ENCODE measurements at places on chromosomes 5 and 9. TPM values are rescaled to one million over a fixed set of nuclear protein-coding genes. Genes with fewer than 3 reads are reported as not detected.
A peak's percentile ranks its signal among the peaks of the same experiment; 100 is the strongest.

The DNAJC25 gene
- 2.7 TPM for polyA plus RNA-seq

The TIMD4 gene
- not detected for polyA plus RNA-seq

The PPP2R2B gene
- 20.0 TPM for polyA plus RNA-seq

The UNC5A gene
- 11.1 TPM for polyA plus RNA-seq

The PRRX2 gene
- 9.2 TPM for polyA plus RNA-seq

The SPINK4 gene
- not detected for polyA plus RNA-seq

The CTXN3 gene
- polyA plus RNA-seq = not detected

The PSAT1 gene
- polyA plus RNA-seq = 233 TPM

The P4HA2 gene
- polyA plus RNA-seq = 9.3 TPM

The DNAI1 gene
- polyA plus RNA-seq = 0.54 TPM

DNA sequence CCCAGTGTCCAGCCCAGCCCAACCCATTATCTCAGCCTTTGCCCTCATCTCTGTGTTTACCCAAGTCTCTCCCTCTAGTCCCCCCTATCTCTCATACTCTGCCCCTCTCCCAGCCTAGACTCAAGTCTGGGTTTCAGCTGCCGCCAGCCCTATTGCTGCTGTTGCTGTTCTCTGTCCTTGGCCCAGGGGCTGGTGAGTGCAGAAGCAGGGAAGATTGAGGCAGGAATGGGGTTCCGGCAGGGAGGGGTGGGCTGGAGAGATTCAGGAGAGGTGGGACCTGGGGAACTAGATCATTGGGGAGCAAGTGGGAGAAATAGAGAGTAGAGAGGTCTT is 702 bp downstream of the TMEM8B start:
- H3K36me3 ChIP-seq = no peaks in the 10 kb centered on the region
- no peaks in the 10 kb centered on the region for H3K27me3 ChIP-seq
- H3K27ac ChIP-seq = no peak overlapping the region
- peaks cover 2% of the 10 kb centered on the region for H3K4me1 ChIP-seq
- peak overlapping the region; percentile 51 for H3K4me3 ChIP-seq

GRCh38 chr5:143749581-143750205 is 62.3 kb upstream of the HMHB1 start:
- H3K4me3 ChIP-seq = no peak overlapping the region
- no peaks in the 10 kb centered on the region for H3K36me3 ChIP-seq
- H3K4me1 ChIP-seq = no peaks in the 10 kb centered on the region

DNA sequence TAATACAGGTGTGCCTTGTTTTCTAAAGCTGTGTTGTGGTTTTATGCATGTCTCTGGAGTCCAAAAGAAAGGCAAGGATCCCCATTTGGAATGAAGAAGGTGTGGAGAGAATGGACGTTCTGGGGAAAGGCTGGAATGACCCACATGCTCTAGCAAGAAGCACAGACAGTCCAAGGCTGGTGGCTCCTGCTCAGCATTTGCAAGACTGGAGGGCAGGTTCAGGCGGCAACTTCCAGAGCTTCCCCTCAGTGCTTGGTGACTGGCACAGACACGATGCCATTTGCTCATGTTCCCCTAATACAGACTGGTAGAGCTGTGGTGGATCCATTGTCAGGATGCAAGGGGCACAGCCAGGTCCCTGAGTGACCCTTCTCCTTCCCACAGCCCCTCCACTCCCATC is 8.2 kb downstream of the SLC22A4 start:
- H3K4me1 ChIP-seq = peaks cover 2% of the 10 kb centered on the region
- no peak overlapping the region for H3K4me3 ChIP-seq
- DNase-seq = no peak
- no peaks in the 10 kb centered on the region for H3K36me3 ChIP-seq

DNA sequence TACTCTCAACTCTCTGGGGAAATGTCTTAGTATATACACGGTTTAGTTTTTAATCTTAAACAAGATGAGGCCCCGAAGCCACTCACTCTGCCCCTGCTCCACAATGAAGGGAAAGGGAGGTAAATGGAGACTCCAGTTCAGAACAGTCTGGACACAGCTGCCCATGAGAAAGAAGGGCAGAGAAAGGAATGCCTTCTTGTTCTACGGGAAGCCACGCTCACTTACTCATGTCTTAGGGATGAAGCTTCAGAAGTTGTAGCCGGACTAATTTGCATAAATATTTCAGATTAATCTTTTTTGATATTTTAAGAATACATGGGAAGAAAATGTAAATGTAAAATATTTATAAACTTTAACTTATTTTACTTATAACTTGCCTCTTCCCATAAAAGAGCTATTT is 94.0 kb downstream of the COL23A1 start:
- no peaks in the 10 kb centered on the region for H3K36me3 ChIP-seq
- H3K27ac ChIP-seq = no peak overlapping the region
- no peaks in the 10 kb centered on the region for H3K27me3 ChIP-seq
- H3K4me3 ChIP-seq = no peak overlapping the region
- no peaks in the 10 kb centered on the region for H3K4me1 ChIP-seq

DNA sequence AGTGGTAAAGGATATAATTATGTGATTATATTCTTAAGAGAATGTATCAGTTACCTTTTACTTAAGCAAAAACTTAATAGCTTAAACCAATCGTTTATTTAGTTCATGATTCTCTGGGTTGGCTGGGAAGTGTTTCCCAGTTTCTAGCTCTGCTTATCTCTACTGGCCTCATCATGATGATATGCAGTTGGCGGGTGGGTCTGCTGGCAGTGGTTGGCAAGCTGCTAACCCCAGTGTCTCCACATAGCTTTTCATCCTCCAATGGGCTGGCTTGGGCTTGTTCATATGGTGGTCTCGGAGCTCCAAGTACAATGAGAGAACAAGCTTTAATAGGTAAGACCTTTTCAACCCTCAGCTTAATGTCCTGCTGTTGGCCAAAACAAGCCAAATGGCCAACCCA is 43.8 kb downstream of the ABLIM3 start:
- no peak overlapping the region for H3K4me3 ChIP-seq
- H3K36me3 ChIP-seq = no peaks in the 10 kb centered on the region
- no peaks in the 10 kb centered on the region for H3K4me1 ChIP-seq
- H3K27me3 ChIP-seq = no peaks in the 10 kb centered on the region

- no peak overlapping the region for H3K27ac ChIP-seq
- no peak for DNase-seq
- no peak overlapping the region for H3K4me3 ChIP-seq
- H3K36me3 ChIP-seq = no peaks in the 10 kb centered on the region
These were observed 401.9 kb upstream of the PDE4D start for GRCh38 chr5:60295423-60295822.

DNA sequence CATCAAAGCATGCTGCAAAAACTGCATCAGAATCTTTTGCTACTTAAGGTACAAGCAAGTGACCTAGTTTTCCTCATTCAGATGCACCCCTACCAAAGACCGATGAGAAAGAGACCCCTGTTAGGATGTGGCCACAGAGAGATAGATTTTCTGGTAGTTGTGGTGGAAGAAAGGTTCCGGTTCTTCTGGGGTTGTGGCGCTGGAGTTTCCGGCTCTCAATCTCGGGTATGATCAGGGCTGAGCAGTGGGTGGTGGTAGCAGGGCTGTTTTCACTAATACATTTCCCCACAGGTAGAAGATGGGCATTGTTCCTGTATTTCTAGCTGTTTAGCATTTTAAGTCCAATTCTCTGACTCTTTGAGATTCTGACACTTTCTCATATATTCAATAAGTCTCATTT is 58.4 kb downstream of the PCSK1 start:
- no peak overlapping the region for H3K4me3 ChIP-seq
- no peak overlapping the region for H3K27ac ChIP-seq
- H3K36me3 ChIP-seq = no peaks in the 10 kb centered on the region
- DNase-seq = no peak

DNA sequence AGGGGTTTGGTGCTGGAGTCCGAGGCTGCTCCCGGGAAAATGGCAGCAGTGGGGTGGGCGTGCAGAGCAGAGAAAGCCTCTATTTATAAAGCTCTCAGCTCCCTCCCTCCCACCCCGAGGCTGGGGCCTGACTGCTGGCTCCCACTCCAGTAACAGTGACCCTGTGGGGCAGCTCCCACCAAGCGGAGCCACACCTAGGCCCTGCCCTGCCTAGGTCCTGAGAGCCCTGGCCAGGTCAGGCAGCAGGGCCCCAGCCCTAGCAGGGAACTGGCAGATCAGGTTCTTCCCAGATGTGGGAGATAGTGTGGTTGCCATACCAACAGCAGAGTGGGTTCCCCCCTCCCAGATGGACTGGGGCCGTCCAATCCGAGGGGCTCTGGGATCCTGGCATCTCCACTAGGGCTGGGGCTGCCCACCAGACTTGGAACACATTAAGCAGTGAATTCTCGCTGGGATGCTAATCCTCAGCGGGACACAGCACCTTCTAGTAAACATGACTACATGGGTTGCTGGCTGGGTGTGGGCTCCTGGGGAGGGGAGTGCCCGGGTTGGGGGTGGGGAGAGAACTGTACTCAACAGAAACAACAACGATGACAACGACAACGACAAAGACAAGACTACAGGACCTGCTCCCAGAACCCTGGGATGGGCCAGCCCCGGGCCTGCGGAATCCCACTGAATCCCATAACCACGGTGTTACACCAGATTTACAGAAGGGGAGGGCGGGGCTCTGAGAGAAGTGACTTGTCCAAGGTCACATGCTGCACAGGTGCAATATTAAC is 1.5 kb downstream of the SH3GLB2 start:
- DNase-seq = no peak
- peak overlapping the region; percentile 32 for H3K27ac ChIP-seq
- no peaks in the 10 kb centered on the region for H3K4me1 ChIP-seq
- H3K36me3 ChIP-seq = no peaks in the 10 kb centered on the region
- H3K27me3 ChIP-seq = no peaks in the 10 kb centered on the region

DNA sequence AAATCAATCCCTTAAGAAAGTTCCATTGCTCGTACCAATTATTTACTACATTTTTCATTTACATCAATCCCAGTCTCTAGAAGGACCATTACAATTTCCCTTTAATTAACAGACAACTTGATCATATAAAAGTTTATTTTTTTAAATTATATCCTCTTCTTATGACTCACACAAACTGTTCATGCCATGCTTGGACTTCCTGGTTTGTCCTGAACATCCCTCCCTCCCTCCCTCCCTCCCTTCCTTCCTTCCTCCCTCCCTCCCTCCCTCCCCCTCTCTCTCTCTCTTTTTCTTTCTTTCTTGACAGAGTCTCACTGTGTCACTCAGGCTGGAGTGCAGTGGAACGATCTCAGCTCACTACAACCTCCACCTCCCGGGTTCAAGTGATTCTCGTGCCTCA is 11.6 kb upstream of the CLTB start:
- H3K4me1 ChIP-seq = no peaks in the 10 kb centered on the region
- no peak overlapping the region for H3K27ac ChIP-seq
- DNase-seq = no peak
- H3K36me3 ChIP-seq = no peaks in the 10 kb centered on the region

DNA sequence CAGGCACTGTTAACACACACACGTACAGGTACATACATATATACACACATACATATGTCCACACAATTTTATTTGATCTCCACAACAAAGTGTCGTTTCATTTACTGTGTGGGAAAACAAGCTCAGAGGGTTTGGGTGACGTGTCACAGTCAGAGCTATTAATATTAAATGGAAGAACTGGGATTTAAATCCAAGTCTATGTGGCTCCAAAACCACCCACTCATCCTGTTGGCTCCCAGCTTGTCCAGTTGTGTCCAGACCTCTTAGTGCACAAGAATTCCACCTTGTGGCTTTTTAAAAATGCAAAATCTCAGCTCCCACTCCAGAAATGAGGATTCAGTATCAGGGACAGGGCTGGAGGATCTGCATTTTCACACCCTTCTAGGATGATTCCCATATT is 52.3 kb upstream of the PTPDC1 start:
- H3K4me1 ChIP-seq = no peaks in the 10 kb centered on the region
- no peak for DNase-seq
- H3K36me3 ChIP-seq = no peaks in the 10 kb centered on the region
- no peak overlapping the region for H3K4me3 ChIP-seq
- no peaks in the 10 kb centered on the region for H3K27me3 ChIP-seq

GRCh38 chr9:120712539-120713031 is 1.7 kb downstream of the MEGF9 start:
- H3K36me3 ChIP-seq = no peaks in the 10 kb centered on the region

- H3K4me3 ChIP-seq = peak overlapping the region; percentile 46
- H3K4me1 ChIP-seq = no peaks in the 10 kb centered on the region
- H3K36me3 ChIP-seq = no peaks in the 10 kb centered on the region
These were observed 77.5 kb upstream of the IFNE start for GRCh38 chr9:21559402-21560280.

DNA sequence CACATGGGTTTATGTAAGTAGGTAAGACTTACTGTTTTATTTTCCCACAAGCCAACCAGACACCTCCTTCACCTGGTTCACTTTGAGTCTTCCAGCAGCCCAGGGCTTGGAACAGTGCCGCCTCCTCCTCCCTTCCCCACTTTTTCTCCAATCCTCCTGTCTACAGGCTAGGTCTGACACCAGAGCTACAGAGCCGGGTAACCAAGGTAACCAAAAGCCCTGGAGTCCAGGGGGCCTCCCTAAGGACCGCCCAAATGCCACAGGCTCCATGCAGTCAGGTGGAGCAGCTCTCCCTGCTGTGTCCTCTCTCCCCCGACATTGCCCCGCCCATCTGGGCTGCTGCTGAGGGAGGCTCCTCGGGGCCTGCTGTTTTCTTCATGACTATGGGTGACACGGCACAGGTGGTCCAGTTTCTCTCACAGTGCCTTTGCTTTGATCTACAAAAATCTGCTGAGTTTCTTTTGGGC is 138.0 kb upstream of the EFNA5 start:
- H3K4me3 ChIP-seq = no peak overlapping the region
- H3K27ac ChIP-seq = no peak overlapping the region
- DNase-seq = peak; percentile 83
- peaks cover 30% of the 10 kb centered on the region for H3K4me1 ChIP-seq
- H3K36me3 ChIP-seq = no peaks in the 10 kb centered on the region

- no peak overlapping the region for H3K27ac ChIP-seq
- H3K4me1 ChIP-seq = peaks cover 11% of the 10 kb centered on the region
- DNase-seq = no peak
- H3K27me3 ChIP-seq = no peaks in the 10 kb centered on the region
- no peak overlapping the region for H3K4me3 ChIP-seq
- no peaks in the 10 kb centered on the region for H3K36me3 ChIP-seq
These were observed 186.8 kb upstream of the SLC27A6 start for GRCh38 chr5:128778474-128778873.

- no peak overlapping the region for H3K27ac ChIP-seq
- H3K36me3 ChIP-seq = no peaks in the 10 kb centered on the region
- DNase-seq = no peak
- no peaks in the 10 kb centered on the region for H3K4me1 ChIP-seq
- no peak overlapping the region for H3K4me3 ChIP-seq
- no peaks in the 10 kb centered on the region for H3K27me3 ChIP-seq
These were observed 330.6 kb upstream of the MEF2C start for GRCh38 chr5:89213573-89213972.
